GM10248 (cell line): ENCODE measurements at places on chromosomes 7 and 10.

DNA sequence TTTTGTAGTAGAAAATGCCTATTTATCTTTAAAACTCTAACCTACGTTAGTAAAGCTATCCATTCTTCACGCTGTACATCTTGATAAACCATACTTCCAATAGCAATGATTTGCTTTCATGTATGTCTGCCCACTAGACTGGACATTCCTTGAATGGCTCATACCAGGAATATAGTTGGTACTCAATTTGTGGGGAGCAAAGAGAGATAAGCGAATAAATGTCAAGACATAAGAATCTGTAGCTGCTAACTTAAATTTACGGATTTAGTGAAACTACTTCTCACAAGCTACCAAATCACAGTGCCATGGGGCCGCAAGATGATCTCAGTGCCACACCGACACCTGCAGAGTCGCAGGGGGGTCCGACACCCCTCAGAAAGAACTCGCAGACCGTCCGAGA is 763 bp upstream of the RALA start:
- no peak for DNase-seq

DNA sequence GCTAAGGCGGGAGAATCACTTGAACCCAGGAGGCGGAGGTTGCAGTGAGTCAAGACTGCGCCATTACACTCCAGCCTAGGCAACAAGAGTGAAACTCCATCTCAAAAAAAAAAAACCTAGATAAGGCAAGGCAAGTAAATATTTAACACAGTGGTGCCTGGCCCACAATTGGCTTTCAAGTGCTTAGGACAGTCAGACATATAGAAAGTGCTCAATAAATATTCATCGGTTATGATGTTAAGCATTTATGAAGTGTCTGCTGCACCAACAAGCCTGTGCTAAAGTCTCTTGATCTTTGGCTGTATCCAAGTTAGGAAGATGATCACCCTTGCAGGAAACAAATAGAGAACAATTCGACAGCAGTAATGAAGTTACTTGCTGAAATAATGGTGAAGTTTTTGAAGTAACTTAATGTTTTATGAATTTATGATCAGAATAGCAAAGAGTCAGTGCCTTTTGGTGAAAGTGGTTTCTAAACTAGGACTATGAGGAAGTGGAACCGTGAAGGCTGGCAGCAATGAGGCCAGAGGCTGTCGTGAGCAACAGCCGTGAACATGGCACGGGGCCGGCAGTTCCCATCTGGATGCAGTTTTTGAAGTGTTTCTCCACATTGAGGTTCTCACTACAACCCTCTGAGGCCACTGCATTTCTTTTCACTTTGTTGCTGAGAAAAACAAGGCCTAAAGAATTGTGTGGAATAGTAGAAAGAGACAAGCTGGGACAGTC is 48.1 kb upstream of the GATA3 start:
- DNase-seq = no peak

- no peak for DNase-seq
These were observed 129.5 kb downstream of the PTPN20 start for GRCh38 chr10:47040681-47041080.

DNA sequence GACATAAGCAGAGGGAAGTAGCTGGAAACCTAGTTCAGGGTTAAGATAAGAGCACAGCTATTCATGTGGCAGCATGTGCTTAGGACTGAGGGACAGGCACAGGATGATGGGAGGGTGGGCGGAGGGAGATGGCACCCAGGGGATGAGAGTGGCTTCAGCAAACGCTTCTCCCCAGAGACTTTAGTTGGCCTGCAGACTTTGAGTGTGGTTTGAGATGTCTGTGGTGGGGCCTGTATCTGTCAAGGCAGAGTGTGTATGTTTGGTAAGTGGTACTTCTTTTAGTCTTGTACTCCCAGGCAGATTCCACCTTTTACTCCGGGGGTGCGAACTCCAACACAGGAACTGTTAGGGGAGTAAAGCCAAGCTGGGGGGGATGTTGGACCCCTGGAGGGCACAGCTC is 88.9 kb downstream of the WDFY4 start:
- no peak for DNase-seq

- DNase-seq = no peak
These were observed 103.7 kb upstream of the CTBP2 start for GRCh38 chr10:125264091-125264490.

DNA sequence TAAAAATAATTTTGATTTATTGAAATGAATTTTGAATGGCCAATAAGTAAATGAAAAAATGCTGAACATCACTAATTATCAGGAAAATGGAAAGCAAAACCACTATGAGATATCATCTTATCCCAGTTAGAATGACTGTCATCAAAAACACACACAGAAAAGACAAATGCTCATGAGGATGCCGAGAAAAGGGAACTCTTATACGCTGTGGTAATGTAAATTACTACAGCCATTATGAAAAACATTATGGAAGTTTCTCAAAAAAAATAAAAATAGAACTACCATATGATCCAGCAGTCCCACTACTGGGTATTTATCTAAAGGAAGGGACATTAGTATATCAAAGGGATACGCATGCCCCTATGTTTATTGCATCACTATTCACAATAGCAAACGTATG is 15.8 kb downstream of the SCIN start:
- no peak for DNase-seq

GRCh38 chr10:13743101-13743693 is 156.4 kb downstream of the PRPF18 start:
- DNase-seq = peak; percentile 45

- no peak for DNase-seq
These were observed 63.5 kb upstream of the C10orf90 start for GRCh38 chr10:126734015-126734414.

DNA sequence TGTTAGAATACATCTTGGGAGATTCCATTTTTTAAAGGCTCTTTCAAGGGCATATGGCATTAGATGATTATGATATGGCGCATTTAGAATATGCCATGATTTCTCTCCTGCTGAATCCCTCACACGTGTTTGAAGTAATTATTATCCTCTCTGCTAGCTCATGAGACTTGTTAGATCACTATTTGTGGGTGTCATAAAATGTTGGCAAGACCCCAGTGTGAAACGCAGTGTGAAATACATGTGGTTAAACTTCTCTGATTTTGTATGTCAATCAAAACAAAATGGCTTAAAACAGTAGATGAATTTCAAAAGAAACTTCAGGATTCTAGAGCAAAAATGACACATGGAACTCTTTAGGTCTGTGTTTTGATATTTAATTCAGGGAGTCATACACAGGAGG is 560.8 kb downstream of the AUTS2 start:
- DNase-seq = no peak

GRCh38 chr7:107614425-107614824 is 34.4 kb downstream of the BCAP29 start:
- no peak for DNase-seq

GRCh38 chr10:75396631-75397495 is 4.7 kb downstream of the ZNF503 start:
- no peak for DNase-seq

DNA sequence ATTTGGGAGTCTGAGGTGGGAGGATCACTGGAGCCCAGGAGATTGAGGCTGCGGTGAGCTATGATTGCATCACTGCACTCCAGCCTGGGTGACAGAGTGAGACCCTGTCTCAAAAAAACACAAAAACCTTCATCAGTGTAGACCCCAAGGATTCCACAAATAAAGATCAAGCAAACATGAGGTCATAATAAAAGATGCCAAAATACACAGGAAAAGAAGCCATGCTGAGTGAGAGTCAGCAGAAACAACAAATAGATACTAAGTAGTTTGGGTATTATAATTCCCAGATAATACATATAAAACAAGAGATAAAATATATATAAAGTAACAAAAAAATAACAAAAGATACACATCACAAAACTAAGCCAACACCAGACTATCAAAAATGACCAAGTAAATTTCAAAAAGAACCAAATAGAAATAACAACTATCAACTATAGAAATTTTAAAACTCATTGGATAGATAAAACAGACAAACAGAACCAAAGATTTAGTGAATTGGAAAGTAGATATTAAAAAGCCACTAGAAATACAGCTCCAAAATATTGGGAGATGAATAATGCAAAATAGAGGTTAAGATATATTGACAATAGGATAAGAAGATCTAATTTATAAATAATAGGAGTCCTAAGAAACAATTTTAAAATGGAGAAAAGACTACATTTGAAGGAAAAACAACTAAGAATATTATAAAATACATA is 48.9 kb upstream of the FHIP2A start:
- no peak for DNase-seq

DNA sequence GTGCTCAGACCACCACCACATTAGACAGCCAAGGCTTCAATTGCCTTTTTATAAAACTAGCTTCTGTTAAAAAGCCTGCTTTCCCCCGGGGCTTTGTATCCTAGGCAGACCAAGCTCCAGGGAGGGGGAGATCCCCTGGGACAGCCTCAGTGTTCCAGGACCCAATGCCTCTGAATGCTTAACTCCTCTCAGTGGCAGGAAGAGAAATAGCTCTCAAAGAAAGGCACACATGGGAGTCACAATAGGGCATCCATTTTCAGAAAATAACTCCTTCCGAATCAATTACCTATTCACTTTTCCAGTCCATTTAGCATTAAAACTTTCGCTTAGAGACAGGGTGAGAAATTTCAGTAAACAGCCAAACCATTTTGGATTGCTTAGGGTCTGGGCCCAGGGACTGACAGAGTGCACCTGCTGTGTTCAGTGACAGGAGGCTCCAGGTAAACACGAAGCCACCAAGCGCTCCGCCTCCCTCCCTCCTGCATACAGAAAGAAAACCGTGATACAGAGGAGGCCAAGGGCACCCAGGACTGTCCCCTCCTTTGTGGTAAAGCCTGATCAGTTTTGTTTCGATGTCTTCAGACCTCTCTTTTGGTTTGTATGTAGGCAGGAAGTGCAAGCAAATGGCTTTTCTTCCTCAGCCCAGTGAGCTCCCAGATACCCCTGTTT is 599.7 kb downstream of the KCNMA1 start:
- DNase-seq = no peak

DNA sequence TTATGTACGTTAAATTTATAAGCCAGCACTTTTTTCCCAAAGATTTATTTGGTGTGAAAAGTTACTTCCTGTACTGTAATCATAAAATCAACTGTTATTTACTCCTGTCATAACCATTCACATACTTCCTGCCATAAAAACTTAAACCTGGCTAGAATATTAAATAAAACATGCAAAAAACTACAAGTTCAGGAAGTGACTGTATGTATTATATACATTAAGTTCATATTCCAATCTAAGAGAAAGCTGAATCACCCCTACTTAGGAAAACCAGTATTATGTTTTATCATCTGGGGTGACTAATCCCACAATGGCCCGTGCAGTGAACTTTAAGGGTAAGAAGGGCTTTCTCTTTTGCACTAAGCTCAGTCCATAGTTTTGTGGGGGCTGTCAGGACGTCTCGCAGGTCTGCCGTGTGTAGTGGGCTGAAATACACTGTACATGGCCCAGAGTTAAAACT is 183.7 kb upstream of the KLF14 start:
- no peak for DNase-seq

- no peak for DNase-seq
These were observed 3.0 kb upstream of the GSAP start for GRCh38 chr7:77419102-77419501.

GRCh38 chr7:126727930-126728391 is 524.8 kb downstream of the GRM8 start:
- DNase-seq = no peak

GRCh38 chr7:92997152-92997551 is 120.6 kb downstream of the SAMD9 start:
- DNase-seq = no peak

DNA sequence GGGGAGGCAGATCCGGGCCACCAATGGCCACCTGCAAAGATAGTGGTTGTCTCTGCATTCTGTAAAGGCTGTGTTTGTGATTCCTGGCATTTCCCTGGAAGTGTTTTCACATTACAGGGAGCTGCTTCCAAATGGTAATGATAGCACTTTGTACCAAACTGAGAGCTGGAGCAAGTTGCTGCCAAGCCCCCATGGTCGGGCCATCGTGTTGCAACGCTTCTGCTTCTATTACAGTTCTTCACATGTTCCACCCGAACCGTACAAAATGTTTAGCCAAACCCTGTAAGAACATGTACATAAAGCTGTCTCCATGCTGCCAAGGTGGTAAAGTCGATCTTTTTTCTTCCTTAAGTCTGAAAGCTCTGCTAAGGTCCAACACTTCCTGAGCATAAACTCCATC is 397.7 kb upstream of the NFE2L3 start:
- DNase-seq = no peak

DNA sequence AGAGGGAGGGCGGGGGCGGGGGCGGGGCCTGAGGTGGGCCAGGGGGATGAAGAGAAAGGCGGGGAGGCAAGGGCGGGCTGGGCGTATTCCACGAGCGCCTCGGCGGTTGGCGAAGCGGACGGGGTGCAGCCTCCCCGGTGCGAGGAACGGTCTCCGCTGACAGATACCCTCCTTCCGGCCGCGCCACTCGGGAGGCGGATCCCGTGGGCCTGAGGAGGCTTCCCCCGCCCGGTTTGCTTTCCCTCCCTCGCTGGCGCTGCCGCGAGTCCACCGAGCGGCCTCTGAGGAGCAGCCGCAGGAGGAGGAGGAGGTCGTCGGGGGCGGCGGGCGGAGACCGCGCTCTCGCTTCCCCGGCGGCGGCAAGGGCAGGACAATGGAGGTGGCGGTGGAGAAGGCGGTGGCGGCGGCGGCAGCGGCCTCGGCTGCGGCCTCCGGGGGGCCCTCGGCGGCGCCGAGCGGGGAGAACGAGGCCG is at the start of gene TRIM24:
TSS of gene TRIM24 (plus strand) at position 84 of the 473 bp plus-strand sequence. CDS start at position 374, 290 bp downstream.
- DNase-seq = no peak

DNA sequence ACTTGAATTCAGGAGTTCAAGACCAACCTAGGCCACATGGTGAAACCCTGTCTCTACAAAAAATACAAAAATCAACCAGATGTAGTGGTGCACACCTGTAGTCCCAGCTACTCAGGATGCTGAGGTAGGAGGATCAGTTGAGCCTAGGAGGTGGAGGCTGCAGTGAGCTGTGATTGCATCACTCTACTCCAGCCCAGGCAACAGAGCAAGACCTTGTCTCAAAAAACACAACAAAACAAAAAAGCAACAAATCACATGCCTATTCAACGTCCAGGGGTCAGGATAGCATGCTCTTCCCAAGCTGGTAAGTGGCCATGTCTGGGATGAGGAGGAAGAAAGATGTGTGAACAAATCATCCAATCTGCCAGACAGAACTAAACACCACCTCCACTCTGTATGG is 6.2 kb upstream of the RADIL start:
- no peak for DNase-seq

DNA sequence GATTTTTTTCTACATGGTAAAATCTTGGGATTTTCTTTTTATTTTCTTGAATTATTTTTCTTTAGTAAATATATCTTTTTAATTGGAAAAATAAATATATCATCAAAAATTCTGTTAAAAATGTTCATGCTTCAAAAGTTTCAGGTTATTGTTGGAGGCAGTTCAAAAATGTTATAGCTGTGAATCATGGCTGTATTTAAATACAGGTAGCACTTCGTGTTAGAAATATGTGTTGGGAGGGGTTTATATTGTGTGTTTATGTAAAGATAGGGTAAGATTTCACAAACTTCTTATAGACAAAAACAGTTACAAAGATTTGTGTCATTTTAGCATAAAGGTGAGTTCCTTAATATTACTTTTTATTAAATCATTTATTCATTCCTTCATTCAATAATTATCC is 60.4 kb downstream of the HDAC9 start:
- no peak for DNase-seq

- no peak for DNase-seq
These were observed 6.3 kb downstream of the GHRHR start for GRCh38 chr7:30970074-30970473.
